ENCODE measurements at places on chromosomes 5 and 9.

- peak; percentile 55 for DNase-seq
Observed at GRCh38 chr9:35306283-35306682, 144.5 kb downstream of the UNC13B start.

DNA sequence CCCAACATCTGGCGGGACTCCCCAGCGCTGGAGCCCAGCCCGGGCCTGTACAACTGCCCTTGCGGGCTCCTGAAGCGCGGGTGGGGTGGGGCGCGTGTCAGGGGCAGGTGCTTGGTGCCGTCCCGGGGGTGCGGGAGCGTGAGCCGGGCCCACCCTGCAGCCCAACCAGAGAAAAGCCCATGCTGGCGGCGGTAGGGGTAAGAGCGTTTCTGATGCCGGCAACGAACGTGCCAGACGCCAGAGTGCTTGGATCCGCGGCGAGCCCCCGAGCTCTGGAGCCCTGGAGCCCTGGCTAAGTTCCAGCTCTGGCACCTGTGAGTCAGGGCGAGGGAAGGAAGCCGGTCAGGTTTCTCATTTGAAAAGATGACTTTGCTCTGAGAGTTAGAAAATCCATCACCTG lies 58.0 kb downstream of the ZNF510 start:
- DNase-seq = no peak

- no peak for DNase-seq
Observed at GRCh38 chr9:116191576-116192415, 38.2 kb downstream of the PAPPA start.

GRCh38 chr5:6082685-6083084 lies 295.7 kb downstream of the MED10 start:
- DNase-seq = no peak

DNA sequence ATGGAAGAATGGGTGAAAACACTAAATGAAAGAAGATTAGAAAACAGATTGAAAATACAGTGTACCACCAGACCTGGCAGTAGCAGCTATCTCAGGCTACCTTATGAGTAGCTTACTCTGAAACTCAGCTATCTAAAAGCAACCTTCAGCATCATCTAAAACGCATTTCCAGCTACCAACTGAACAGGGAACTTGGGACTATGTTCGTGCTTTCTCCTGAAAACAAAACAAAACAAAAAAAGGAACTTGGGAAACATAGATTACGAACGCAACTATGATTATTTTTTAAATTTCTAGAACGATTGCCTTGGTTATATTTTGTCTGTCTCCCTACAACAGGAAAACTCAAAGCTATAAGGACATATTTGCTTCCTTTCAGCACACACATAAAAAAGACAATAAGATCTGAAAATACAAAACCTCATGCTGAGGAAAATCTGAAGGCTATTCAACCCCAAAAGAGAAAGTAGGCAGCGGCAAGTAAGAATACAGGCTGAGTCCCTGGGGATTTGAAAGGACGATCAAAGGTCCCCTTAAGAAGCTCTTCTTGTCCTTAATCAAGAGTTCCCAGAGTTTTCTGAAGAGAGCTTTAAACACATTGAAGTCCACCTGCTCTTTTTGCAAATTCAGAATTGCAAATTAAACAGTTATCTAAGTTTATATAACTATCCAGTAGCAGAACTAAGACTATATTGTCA lies 53.4 kb downstream of the OR2K2 start:
- DNase-seq = no peak

DNA sequence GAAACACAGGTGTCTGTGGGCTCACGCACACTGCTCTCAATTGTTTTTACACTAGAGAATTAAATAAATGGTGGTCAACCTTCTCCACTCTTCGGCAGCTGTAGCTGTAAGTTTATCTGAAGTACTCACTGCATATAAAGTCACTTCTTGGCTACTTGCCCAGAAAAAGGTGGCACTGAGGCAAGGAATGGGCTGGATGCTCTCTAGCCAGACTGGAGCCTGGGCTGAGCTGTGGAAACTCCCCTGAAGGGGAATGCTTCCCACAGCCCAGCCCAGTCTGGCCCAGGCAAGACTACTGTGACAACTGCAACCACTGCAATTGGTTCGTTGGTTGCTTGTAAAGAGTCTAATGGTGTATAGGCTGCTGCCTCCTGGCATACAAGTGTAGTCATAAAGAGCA lies 4.5 kb downstream of the LEAP2 start:
- DNase-seq = no peak

- no peak for DNase-seq
Observed at GRCh38 chr9:111586378-111586777, 13.1 kb downstream of the PTGR1 start.

DNA sequence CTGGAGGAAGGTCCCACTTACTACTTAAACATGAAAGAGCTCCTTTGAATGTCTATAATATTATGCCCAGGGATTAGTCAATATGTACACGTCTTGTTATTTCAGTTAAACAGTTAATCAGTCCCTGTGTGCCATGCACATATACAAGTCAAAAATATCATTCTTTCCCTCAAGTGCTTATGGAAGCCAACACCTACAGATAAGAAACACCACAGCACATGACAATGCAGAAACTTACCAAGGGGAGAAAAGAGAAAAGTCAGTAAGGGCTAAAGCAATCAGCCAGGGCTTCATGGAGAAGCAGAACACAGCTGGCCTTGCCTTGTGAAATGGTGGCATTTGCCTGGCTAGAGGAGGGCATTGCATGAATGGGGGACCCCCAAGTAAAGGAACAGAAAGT lies 88.3 kb downstream of the SNCAIP start:
- DNase-seq = no peak

GRCh38 chr9:124658165-124659017 lies 112.7 kb downstream of the NR6A1 start:
- peak; percentile 96 for DNase-seq

DNA sequence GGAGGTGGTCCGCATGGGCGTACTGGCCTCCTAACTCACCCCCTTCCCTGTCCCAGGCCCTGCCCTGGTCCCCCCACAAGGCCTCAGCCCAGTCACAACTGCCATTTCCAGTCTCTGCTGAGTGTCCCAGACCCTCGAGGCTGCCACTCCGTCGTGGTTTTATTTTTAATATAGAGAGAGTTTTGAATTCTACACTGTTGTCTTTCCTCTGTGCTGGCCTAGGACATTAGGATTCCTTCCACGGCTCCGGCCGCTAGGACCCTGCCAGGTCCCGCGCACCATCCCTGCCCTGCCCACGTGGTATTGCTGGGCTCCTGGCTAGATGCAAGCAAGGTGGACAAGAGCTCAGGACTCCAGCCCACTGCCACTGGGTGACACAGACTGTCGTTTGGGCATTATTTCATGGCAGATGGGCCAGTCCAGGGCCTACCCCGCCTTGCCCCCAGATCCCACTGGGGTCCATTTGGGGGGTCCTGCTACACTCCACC lies 53.3 kb downstream of the SAR1B start:
- no peak for DNase-seq

GRCh38 chr5:111585946-111586345 lies 73.6 kb upstream of the STARD4 start:
- peak; percentile 55 for DNase-seq

DNA sequence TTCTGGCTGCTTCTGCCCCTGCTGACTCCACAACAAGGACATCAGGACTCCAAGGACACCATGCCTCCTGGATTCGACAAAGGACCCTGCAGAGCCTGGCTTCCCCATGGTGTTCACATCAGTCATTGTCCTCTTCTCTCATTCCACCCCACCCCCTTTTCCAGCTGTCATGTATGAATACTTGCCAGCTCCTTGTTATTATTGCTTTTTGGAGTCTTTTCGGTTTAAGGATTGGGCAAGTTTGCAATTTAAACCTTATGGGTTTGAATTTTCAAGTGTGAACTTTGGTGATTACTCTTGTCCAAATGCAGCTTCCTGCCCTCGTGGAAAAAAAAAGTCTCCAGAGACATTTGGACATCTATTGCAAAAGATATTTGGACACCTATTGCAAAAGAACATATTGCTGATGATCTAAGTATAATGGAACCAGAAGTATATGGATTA lies 14.2 kb upstream of the LVRN start:
- no peak for DNase-seq

DNA sequence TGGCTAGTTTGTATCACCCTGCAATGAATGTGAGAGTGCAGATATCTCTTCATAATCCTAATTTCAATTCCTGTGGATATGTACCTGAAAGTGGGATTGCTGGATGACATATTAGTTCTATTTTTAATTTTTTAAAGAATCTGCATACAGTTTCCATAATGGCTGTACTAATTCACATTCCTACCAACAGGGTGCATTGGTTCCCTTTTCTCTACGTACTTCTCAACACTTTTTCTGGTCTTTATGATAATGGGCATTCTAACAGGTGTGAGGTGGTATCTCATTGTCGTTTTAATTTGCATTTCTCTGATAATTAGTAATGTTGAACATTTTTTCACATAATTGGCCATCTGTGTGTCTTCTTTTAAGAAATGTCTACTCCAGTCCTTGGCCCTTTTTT lies 927.5 kb downstream of the DTWD2 start:
- DNase-seq = peak; percentile 2

DNA sequence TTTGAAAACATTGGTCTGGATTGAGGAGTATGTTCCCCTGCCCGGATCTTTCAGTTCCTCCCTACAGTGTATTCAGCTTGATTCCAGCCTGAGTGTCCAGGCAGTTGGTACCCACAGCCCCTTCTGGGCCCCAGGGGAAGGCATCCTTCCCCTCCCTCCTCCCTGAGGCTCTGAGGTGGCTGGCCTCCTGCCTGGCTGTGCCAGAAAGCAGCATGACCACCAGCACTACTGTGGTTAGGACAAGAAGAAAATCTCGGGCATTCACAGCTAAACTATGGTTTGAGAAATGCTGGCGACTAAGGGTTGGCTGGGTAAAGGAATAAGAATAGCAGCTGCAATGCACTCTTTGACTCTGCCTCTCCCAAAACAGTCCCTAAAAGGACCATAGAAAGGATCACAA lies 84.6 kb upstream of the LIFR start:
- DNase-seq = peak; percentile 63

DNA sequence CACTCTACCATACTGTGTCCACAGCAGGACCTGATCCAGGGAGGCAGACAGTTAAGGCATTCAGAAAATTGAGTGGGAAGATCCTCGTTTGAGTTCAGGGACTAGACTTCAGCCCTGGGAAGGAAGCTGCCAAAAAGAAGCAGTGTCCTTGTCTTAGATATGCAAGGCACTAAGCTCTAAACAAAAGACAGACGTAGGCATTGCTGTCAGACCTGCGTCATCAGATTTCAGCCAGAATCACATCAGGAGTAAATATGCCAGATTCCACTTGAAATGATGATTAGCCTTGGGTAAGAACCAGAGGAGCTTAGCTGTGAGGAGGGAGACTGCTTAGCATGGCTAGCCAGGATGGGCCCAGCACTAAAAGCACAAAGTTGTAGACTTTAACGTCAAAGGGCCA lies 56.7 kb downstream of the MAMDC2 start:
- DNase-seq = peak; percentile 96

DNA sequence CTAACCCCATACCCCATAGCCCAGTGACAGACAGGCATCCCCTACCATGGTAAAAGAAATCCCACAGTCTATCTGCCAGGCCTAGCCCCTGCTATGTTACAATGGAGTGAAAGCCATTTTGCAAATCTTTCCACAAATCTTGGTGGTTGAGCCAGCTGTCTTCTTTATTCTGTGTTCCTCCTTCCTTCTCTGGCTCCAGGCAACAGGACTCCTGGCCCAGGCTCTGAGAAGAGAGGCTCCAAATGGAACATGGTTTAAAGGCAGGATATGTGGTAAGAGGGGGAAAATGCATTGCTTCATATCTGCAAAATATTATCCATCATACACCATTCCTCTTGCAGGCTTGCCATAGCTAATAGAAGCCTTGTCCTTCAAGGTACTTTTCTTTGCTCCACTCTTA lies 25.2 kb downstream of the FGF1 start:
- no peak for DNase-seq

GRCh38 chr5:61438298-61438970 lies 106.4 kb downstream of the ZSWIM6 start:
- no peak for DNase-seq

Data from amniotic epithelial cell (primary cell).